ENCODE measurements at places on chromosomes 12 and 14. TPM values are rescaled to one million over a fixed set of nuclear protein-coding genes. Genes with fewer than 3 reads are reported as not detected.

DNA sequence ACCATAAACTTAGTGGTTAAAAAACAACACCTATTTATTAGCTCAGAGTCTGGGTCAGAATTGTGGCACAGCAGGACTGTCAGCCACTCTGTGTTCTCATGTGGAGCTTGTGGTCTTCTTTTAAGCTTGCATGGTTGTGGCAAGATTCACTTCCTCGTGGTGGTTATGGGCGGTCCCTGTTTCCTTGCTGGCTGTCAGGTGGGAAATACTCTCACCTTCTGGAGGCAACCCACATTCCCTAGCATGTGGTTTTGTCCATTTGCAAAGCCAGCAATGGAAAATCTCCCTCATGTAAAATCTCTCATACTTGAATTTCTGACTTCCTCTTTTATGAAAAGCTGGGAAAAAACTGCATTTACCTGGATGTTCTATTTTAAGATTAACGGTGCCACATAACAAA is 229.8 kb downstream of the ALX1 start:
- DNase-seq = no peak

- DNase-seq = no peak
Observed at GRCh38 chr12:39873065-39873464, 232.8 kb downstream of the SLC2A13 start.

Gene EMP1
- 257 TPM for polyA plus RNA-seq

DNA sequence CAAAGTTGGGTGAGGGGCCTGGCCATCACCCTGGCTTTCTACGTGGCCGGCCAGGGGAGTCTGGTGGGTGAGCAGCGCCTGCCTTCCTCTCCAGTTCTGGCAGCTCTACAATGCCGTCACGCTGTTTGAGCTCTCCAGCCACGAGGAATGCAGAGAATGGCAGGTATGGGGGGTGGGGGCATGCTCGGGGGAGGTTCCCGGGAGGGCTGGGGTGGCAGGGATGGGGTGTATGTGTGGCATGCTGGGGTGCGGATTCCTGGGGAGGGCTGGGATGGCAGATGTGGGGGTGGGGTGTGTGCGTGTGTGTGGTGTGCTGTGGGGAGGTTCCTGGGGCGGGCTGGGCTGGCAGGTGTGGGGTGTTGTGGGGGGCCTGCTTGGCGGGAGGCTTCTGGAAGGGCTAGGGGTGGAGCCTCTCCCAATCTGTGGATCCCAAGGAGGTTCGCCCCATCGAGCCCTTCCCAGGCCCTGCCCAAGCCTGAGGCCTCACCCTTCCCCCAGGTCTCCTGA is 18.5 kb downstream of the RHOF start:
- no peak for DNase-seq

DNA sequence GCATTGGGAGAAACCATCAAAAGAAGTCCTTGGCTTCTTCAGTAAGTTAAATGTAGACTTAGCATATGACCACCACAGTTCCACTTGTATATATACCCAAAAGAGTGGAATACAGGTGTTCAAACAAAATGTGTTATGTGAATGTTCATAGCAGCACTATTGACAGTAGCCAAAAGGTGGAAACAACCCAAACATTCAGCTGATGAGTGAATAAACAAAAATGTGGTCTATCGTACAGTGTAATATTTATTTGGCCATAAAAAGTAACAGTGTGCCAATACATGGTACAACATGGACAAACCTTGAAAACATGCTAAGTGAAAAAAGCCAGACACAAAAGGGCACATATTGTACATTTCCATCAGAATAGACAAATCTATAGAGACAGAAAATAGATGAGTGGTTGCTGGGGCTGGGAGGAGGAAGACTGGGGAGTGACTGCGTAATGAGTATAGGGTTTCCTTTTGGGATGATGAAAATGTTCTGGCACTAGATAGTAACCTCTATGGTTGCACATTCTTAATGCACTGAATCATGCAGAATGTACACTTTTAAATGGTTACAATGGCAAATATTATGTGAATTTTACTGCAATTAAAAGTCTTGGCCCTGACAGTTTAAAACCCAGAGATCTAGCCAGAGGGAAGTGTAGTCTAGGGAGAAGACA is 5.5 kb downstream of the ERP29 start:
- peak; percentile 50 for DNase-seq

Gene RDH16
- 0.06 TPM for polyA plus RNA-seq

Gene INSM2
- polyA plus RNA-seq = not detected

- DNase-seq = no peak
Observed at GRCh38 chr14:29740491-29740890, 187.2 kb downstream of the PRKD1 start.

GRCh38 chr12:5248230-5248629 is 183.7 kb upstream of the NTF3 start:
- DNase-seq = no peak

Gene RPL10L
- not detected for polyA plus RNA-seq

DNA sequence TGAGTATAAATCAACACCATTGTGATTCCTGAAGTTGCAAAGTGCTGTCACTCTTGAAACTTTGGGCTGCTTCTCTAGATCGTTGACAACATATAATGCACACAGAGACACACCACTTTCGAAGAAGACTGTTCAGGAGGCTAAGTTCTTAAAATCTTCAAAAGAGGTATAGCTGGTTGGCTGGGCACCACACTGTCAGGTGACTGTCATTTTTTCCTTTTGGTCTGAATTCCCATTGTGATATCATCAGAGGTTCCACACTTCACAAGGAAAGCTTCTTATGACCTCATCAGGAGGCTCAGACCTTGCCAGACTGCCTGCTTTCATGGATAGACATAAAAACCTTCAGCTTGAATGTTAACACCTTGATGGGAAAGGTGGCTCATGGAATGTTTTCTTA is at the start of the genes CAPZA3 and PLCZ1:
CAPZA3 (plus strand) TSS at position 301 of the 400 bp plus-strand sequence. CDS start 150 bp downstream, outside the sequence.
PLCZ1 (minus strand) TSS at position 194 of the 400 bp plus-strand sequence. CDS start 641 bp downstream, outside the sequence.
- no peak for DNase-seq

Gene ADAM21
- 0.26 TPM for polyA plus RNA-seq

DNA sequence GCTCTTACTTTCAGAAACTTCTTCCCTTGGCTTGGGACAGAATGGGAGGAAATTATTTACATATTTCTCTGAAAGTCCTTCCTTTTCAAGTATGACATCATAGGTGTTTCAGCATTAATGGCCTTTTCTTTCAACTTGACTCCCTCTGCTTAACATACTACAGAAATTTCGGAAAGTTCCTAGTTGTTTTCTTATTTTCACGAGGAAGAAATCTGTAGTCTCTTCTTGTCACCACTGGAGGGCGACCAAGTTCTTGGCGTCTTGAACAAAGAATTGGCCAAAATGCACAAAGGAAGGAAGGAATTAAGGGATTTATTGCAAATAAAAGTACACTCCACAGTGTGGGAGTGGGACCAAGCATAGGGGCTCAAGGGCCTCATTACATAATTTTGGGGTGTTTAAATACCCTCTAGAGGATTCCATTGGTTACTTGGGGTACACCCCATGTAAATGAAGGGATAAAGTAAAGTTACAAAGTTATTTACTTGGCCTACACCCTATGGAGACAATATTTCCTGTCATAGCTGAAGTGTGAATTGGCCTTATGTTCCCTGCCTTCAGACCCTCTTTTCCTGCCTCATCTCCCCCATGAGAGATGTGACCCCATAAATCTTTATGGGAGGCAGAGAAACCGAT is 70.4 kb downstream of the RPL10L start:
- no peak for DNase-seq

DNA sequence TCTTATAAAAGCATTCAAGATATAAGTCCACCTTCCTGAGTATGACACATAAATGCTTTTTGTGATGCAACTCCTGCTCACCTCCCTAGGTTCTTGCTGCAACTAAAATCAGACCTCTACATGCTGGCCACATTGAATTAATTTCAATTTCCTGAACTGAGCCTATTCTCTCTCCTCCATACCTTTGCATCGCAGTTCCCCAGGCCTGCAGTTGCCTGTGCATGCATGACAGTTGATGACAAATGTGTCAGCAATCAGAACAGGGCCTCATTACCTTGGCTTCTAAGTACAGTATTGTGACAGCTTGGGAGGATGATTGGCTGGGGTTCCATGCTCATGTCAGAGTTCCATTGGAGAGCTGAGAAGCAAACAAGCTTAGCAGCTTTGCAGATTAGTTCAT is 3.9 kb upstream of the TM7SF3 start:
- DNase-seq = no peak

GRCh38 chr14:74655599-74656395 is 43.8 kb upstream of the LTBP2 start:
- no peak for DNase-seq

DNA sequence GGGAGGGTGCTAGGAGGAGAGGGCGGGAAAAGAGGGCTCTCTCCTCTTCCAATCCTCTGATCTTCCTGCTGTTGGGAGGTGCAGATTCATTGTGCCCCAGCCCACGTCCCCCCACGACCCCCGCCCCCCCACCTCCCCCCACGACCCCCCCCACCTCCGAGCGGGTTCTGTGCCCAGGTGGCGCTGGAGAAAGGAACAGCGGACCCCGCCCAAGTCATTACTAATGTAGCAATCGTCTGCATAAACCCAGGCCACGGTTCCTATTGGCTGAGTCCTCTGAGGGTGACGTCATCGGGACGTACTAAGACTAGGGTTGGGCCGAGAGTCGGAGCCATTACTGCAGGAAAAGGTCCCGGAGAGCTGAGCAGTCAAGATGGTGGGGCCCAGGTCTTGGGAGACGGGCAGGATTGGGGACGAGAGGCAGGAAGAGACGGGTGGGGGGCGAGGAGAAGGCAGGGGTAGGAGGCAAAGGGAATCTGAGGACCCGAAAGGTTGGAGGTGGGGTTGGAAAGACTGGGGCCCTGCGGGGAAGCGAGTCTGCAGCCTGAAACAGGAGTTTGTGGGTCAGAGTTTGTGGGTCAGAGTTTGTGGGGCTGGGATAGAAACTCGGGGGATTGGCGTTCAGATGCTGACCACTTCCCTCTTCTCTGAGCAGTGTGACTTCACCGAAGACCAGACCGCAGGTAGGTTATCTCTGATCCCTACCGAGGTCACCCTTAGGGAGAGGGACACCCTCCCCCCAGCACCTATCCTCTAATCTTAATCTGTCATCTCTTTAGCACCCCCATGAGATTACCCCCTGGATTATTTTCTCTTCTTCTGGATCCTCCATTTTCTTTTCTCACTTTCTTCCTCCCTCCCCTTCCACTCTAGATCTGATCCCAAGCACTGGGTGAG is at the start of gene MYL6:
MYL6 (plus strand) TSS at position 331 of the 897 bp plus-strand sequence; CDS start at position 374, 43 bp downstream.
- peak; percentile 95 for DNase-seq

Gene CIROP
- 0.07 TPM for polyA plus RNA-seq

- peak; percentile 10 for DNase-seq
Observed at GRCh38 chr14:63248211-63248610, 44.0 kb downstream of the RHOJ start.

DNA sequence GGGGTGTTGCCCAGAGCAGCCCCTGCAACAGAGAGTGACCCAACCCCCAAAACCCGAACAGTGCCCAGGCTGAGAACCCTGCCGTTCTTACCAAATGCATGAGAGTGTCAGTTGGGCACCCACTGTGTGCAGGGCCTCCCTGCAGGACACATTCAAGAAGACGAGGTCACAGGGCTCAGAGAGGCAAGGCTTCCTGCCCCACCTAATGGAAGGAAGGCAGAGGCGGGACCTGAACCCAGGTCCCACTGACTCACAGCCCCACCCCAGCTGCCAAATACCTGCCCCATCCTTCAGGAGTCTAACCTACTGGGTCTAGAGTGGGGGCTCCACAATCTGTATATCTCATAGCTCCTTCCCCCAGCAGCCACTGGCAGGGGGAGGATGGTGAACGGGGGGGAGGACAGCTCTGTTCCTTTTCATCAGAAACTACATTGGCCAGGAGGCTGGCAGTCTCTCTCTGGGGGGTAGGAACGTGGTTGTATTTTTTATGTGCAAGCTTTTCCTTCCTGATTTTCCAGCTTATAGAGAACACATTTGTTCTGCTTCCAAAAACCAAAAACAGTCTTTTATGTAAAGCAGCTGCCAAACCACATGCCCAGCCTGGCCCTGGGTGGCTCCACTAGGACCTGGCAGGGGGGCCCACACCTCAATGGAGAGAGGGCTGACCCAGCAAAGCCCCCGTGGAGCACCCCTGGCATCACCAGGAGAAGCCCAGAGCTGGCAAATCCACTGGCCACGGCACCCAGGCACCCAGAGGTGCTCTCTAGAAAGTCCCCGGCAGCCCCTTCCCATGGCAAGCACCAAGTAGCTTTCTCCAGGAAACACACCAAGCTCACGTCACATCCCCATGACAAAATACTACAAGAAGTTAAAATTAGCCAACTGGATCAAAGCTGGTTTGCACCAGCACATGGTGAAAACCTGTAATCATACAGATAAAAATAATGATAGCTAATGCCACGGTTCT is 17.0 kb downstream of the NCOR2 start:
- no peak for DNase-seq

DNA sequence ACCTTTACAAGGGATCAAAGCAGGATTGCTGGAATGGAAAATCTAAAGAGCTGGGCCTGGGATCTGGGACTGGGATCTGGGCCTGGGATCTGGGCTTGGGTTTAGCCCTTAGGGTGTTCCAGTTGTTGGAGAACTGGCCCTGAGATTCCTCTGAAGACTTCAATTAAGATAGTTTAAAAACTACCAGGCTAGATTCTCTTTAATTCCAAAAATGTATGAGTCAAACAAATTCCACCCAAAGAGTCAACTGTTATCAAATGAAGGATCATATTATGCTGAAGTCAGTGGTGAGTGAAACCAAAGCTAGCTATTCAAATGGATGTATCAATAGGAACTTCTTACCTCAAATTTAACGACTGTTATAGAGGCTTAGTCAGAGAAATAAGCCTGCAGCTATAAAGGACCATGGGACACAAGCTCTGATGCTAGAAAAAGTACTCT is 40.5 kb downstream of the LIMA1 start:
- DNase-seq = no peak

- no peak for DNase-seq
Observed at GRCh38 chr12:79402606-79403005, 288.2 kb downstream of the PAWR start.

Gene REP15
- 0.78 TPM for polyA plus RNA-seq

Gene NOVA1
- polyA plus RNA-seq = 4.2 TPM

DNA sequence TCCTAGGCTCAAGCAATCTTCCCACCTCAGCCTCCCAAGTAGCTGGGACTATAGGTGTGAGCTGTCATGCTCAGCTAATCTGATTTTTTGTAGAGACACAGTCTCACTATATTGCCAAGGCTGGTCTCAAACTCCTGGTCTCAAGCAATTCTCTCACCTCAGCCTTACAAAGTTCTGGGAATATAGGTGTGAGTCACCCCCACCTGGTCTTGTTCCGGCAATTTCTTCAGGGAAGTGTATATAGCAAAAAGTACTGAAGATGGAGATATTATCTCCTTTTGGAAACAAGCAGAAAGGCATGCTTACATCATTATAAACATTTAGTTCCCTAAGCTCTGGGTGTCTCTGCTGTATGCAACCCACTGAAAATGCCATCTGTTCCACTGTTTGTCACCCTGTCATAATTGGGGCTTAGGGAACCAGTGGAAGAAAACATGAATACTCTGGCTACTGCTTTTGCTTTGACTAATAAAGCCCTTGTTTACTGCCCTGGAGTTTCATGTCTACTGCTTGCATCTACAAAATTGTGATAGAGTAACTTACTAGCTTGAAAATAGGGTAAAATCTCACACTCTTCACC is 940.2 kb downstream of the GALC start:
- DNase-seq = no peak

Data from AG04450 (cell line).